ENCODE measurements at places on chromosomes 6 and 20.

GRCh38 chr6:138307816-138308730, 69.6 kb upstream of the SMIM28 start:
- DNase-seq = peak; percentile 15

DNA sequence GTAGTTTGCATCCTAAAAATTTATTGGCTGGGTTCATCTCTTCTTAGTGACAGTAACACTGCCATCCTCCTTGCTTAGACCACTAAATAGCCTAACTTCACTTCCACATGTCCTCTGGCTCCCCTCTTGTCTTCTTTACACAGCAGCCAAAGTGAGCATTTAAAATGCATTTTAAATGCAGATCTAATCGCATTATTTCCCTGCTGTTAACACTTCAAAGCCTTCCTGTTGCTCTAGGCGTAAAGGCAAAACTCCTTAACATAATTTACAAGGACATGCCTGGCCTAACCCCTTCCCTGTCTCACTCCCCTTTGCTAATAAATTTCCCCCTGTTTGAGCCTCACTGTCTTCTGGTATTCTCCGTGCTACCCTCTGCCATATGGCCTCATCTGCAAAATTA, 26.5 kb downstream of the NKAIN2 start:
- DNase-seq = no peak

GRCh38 chr6:150528648-150529285, 70.9 kb upstream of the PLEKHG1 start:
- no peak for DNase-seq

DNA sequence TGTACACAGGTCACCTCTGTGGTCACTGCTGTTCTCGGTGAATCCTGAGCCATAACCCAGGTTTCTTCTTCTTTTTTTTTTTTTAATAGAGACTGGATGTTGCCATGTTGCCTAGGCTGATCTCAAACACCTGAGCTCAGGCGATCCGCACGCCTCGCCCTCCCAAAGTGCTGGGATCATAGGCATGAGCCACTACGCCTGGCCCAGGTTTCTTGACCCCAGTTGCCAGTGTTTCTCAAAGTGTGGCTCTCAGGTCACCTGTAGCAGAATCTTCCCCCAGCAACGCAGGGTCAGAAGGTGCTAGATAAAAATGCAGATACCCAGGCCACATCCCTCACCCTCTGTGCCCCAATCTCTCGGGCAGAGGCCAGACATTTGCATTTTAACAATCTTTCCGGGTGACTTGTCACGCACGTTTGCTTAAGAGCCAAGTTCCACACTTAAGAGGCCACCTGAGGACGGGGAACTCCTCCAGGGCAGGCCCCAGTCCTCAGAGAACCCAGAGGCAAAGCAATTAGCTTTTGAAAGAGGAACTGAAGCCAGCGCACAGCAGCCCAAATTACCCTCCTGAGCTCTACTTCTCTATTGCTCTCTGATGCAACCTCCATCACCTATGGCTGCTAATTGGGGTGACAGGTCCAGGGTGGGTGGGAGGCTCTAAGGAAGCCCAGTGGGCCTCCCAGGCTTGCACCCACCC, 81.8 kb downstream of the NFATC2 start:
- no peak for DNase-seq

GRCh38 chr6:113208726-113209125, 648.4 kb upstream of the MARCKS start:
- DNase-seq = no peak

- DNase-seq = no peak
Observed at GRCh38 chr6:30741789-30742315, 635 bp downstream of the FLOT1 start.
